Dermis microvascular lymphatic vessel endothelial cell (primary cell): ENCODE measurements at places on chromosomes 4 and X.

GRCh38 chrX:53317365-53318069, 36.1 kb upstream of the IQSEC2 start:
- DNase-seq = peak; percentile 36

- DNase-seq = no peak
These were observed 254.5 kb downstream of the SPRY1 start for GRCh38 chr4:123651066-123651465.

- DNase-seq = no peak
These were observed 11.0 kb downstream of the EREG start for GRCh38 chr4:74375824-74376426.

DNA sequence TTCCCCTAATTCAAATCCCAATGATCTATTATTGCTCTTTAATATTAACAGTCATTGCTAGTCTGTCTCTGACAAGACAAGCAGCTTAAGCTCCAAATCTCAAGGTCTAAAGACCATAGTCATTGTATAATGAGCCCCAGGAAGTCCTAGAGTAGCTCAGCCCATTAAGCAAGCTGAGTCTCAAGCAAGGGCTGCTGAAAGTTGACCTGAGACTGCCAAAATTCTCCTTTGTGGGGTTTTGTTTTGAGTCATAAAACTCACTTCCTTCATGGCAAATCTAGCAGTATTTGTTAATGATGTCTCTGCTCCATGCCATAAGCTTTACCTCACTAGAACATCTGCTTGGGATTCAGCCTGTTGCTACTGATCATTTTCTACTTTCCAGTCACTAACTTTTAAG, 313.2 kb downstream of the ANTXR2 start:
- DNase-seq = no peak

GRCh38 chr4:156576946-156577345, 394.7 kb downstream of the PDGFC start:
- no peak for DNase-seq

- DNase-seq = no peak
These were observed 193.2 kb downstream of the PTTG2 start for GRCh38 chr4:38153387-38153760.

DNA sequence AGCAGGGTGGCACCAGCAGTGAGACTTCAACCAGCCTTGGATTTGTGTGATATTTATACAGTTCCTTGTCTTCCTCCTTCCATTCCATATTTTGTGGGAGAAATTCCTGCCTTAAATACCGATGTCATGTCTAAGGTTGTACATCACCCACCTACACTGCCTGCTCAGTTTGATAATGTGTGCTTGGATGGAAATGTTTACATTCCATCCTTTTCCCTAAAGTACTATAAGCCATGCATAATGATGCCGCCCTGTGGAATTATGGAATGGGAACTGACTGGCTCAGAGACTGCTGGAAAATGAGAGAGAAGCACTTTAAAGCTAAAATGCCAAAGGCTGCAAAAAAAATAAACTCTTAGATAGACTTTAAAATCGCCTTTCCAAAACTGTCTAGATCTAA, 11.3 kb upstream of the GLUD2 start:
- no peak for DNase-seq

GRCh38 chrX:71618303-71618721, at the start of gene CXCR3:
Gene CXCR3 (minus strand): TSS chrX:71618511. CDS start chrX:71618449, 62 bp downstream.
- no peak for DNase-seq

DNA sequence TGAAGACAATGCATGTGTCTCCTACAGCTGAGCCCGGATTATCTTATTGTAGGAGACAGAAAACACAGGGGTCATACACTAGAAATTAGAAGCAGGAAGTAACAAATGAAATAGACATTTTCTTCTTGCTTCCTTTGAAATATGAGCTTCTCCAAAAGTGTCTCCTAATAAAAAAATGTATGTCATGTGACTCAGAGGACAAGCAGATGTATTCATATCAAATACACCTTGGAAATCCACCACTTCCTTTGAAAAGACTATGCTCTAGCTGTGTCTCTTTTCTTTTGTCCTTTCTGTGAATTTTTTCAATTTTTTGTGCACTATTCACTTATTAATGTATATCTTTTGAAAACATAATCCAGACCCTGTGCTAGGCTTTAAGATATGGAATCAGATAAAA, 1906.2 kb downstream of the C4orf33 start:
- no peak for DNase-seq

DNA sequence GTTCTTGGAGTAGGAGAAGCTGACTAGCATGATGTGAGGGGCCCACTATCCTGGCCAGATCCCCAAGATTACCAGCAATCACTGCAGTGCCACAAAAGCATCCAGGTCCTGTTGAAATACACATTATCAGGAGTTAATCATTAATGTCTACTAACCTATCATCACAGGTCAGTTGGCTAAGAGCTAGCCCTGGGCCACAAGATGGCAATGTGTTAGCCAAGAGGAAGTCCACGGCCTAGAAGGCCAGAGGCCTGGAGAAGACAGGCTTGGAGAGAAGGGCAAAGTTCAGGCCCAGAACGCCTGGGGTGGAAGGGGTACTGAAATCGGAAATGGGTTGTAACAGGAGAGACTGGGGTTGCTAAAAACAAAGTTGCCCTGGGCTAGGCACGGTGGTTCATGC, 19.9 kb upstream of the KIAA1210 start:
- no peak for DNase-seq

- no peak for DNase-seq
These were observed 508.4 kb upstream of the FTHL17 start for GRCh38 chrX:31580227-31580626.

GRCh38 chrX:84188320-84188834, 378 bp upstream of the RPS6KA6 start:
- peak; percentile 14 for DNase-seq

DNA sequence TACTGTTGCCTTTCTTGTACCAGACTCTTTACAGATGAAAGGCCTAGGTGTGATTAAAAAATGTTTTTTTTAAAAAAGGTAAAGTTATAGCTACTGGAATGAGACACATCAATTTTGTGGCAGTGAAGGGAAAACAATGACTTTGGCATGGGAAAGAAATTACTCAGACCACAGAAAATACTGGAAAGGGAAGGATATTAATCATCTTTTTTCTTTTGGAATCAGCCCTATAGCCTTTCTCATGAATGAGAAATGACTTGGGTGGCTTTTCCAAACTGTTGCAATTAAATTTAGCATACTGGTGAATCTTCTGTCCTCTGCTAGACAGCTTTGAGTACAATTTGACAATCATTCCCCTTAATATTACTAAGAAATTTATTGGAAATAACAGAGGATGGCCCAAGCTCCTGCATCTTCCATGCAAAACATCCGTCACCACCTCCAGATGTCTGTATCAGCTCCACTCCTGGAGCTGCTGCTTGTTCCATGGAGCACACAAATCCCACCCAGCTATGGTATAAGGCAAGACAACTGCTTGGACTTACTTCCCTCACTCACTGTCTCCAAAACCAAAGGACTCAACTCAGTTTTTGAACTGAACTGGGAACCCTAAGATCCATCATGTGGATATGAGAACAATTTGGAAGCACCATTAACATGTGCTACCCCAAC, 97.6 kb upstream of the ARSJ start:
- DNase-seq = peak; percentile 42

GRCh38 chr4:79088946-79089691, 149.9 kb upstream of the PAQR3 start:
- DNase-seq = no peak

- DNase-seq = no peak
These were observed 103.0 kb downstream of the TECRL start for GRCh38 chr4:64306255-64306565.

DNA sequence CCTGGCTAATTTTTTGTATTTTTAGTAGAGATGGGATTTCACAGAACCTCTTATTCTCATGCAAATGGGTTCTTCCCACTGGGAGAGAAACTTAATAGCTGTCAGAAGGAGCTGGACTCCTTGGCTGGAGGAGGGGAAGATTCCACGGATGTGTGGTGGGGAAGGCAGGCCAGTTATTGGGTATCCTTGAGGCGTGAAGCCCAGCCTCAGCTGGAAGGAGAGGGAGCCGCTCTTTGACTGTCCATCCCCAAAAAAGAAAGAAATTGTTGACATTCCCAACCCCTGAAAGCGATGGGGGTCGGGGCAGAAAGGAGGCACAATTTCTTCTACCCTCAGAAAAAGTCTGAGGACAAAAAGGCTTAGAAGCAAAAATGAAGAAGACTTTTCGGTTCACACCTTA, 983.1 kb upstream of the PABPC4L start:
- no peak for DNase-seq

DNA sequence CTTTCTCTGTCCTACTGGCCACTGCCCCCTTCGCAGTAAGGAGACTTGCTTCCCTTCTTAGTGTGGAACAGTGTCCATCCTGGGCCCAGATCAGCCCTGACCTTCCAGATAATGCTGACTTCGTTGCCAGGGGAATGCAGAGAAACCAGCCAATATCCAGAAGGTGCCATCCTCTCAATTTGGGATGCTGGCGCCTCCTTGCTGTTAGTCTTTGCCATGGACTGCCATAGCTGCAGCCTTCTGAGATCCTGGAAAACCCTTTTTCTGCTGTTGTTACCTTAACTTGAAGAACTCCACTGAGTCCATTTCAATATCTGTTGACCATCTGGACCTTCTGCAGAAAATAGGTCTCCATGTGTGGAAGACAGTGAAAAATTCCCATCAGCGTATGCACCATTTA, 21.8 kb downstream of the RAI2 start:
- no peak for DNase-seq

DNA sequence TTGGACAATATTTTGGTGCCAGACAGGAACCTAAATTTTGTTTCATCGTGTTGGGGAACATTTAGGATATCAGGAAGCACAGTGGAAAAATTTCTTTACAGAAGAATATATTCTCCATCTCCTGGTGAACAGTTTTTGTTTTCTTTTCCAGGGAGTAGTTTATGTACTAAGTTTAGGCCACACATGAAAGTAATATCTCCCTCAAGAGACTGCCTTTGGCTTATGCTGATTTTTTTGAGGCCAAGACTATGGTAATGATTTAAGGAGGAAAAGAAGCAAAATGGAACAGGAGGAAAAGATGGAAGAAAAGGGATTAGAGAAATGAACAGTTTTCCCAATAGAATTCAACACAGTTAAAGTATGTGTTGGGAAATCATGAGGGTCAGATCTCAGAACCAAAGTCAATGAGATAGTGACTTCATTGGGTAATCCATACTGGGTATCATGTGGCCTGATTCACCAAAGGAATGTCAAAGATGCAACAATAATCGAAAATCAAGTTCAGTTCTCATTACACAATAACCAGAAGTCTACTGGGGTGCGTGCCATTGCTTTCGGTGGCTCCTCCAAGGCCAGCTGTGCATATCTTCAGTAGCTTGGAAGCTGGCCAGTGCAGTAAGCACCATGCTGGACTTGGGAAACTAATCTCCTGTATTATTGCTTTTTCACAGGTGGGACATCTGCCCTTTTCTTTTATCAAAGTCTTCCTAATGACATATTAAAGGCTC, 234.8 kb downstream of the COL25A1 start:
- no peak for DNase-seq

DNA sequence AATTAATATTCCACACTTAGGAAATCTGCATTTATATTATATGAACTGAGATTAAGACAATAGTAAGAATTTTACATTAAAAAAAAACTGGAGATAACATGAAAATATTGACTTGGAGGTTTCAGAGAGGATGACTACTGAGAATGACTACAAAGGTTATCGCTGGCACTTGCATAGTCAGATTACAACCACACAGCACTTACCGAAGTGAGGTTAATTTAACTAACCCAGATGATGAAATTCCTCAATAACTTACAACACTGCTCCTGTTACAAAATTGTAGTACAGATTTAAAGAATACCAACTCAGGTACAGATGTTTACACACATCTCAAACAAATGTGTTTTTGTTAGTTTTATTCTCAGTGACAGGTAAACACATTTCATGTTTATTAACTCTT, 283.5 kb downstream of the CAMK2D start:
- DNase-seq = no peak

DNA sequence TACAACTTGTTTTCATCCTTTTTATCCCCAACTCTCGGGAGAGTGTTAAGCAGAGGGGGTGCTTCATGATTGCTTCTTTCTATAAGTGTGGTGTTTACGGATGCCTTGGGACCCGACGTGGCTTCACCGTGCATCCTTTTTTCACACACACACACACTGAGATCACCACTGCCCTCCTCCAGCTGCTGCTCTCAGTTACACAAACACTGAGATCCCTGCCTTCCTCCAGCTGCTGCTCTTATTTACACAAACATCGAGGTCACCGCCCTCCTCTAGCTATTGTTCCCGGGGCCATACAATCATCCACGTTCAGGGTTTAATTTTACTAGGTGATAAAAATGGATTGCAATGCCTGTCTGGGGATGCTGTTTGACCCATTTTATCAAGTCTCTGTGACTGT, 155.4 kb upstream of the FAM9B start:
- DNase-seq = no peak

GRCh38 chr4:108885211-108885610, 122.4 kb upstream of the ETNPPL start:
- no peak for DNase-seq
